ENCODE measurements at places on chromosomes 16 and 17.

GRCh38 chr16:22098405-22099255, 6.3 kb downstream of the VWA3A start:
- no peak for DNase-seq

DNA sequence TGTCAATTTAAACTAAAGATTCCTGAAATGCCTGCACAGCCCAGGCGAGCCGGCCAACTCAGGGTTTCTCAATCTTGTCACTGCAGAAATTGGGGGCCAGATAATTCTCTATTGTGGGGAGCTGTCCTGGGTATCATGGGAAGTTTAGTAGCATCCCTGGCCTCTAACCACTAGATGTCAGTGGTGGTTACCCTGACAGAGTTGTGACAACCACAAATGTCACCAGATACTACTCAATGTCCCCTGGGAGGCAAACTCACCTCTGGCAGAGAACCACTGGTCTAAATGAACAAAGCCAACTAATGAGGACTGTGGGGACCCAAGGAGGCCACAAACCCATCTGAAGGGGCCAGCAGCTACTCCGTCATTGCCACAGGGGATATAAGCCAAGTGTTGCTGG, 90.9 kb downstream of the MYH11 start:
- no peak for DNase-seq

DNA sequence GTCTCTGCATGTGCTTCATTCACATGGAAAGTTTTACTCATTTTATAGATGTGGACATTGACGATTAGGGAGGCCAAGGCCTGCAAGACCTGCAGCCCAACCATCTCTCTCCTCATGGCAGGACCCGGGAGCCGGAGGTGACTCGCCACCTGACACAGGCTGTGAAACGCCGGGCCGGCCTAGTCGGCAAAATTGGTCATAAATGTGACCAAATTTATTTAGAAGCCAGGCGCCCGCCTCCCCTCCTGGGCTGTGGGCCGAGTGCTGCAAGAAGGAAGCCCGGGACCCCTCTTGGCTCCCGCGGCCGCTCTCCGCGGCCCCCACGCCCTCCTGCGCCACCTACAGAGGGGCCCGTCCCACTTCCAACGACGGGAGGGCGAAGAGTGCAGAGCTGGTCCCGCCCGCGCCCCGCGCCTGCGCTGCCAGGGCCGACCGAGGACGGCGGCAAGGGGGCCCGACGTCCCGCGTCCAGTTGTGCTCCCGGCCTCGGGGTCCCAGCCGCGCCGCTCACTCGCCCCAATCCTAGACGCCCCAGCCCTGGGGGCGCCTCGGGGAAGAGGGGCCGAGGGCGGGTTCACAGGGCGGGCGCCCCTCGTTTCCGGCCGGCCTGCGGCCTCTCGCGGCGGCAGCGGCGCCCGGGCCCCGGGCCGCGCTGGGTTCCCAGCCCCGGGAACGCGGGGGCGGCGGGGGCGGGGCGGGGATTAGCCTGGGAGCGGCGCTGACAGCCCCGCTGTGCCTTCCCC, 47.5 kb downstream of the WNT3 start:
- no peak for DNase-seq

- DNase-seq = no peak
Observed at GRCh38 chr17:65366102-65366844, 195.2 kb downstream of the AXIN2 start.

GRCh38 chr16:26651464-26651863, 415.3 kb upstream of the C16orf82 start:
- DNase-seq = no peak

- DNase-seq = no peak
Observed at GRCh38 chr17:69769050-69769449, 306.0 kb upstream of the KCNJ16 start.
